ENCODE measurements at places on chromosomes 3 and 15.

- DNase-seq = no peak
Observed at GRCh38 chr15:81113204-81113657, 20.8 kb upstream of the CFAP161 start.

- DNase-seq = no peak
Observed at GRCh38 chr15:73287019-73287418, 81.7 kb downstream of the HCN4 start.

DNA sequence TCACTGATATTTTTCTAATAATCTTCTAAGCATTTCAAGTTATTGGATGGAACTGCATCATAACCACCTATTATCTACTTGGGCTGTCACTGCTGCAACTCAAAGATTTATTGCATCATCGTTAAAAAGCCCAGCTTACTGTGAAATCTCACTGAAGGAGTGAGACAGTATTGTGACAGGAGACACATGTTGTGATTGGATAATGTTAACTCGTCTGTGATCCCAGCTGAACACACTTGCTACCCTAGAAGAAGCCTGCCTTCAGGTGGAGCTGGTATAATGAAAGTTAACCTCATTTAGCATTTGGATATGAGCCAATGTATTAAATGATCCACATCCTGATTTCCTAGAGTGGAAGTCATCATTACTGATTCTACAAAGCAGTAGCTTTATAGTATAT lies 138.1 kb downstream of the MAP2K5 start:
- DNase-seq = no peak

DNA sequence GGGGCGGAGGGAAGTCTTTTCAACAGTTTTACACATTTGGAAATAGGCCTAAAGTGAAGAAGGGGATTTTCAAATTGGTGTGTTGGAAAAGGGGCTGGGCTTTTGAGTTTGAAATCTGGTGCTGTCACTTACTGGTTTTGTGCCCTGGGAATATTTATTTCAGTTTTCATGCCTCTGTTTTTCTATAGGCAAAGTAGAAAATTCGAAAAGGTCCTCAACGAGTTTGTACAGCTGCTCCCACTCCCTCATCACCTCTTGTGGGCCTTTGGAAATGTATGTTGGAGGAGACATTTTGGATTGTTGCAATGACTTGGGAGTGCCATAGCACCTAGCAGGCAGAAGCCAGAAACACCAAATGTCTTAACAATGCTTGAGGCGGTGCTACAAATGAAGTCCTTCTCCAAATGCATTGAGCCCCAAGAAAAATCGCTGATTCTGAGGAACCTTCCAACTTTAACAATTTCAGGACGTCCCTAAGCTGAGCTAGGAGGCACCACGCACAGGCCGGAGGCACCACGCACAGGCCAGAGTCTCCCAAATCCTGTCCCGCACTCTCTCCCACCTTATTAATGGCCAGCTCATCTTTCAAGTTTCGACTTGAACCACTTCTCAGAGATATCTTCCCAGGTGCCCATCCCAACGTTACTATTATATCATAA lies 639 bp upstream of the POLR2M start:
- DNase-seq = no peak

- no peak for DNase-seq
Observed at GRCh38 chr15:46654993-46655392, 1020.2 kb downstream of the SQOR start.

DNA sequence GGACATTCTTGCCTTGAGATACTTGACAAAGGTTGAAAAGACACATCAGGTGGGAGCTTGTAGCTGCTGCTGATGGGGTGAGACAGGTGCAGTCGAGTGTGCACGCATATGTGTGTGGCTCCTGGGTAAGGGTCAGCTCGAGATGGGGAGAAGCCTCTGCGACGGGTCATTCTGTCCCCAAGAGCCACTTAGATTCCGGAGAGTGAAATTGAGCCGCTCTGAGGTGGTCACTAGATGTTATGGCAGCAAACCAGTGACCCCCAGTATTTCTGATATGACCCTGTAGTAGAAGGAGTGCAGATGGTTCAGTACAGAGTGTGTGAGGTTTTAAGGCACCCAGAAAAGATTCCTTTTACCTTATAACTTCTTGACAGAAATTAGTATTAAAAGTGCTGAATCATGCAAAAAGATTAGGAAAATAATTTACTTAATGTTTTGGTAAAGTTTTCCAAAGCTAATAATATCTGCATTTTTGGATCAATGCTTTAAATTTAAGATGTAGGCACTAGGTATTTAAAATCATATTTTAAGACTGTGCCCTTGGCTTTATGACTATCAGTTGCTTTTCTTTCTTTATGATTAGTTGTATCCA lies 241.9 kb upstream of the TOPAZ1 start:
- no peak for DNase-seq

DNA sequence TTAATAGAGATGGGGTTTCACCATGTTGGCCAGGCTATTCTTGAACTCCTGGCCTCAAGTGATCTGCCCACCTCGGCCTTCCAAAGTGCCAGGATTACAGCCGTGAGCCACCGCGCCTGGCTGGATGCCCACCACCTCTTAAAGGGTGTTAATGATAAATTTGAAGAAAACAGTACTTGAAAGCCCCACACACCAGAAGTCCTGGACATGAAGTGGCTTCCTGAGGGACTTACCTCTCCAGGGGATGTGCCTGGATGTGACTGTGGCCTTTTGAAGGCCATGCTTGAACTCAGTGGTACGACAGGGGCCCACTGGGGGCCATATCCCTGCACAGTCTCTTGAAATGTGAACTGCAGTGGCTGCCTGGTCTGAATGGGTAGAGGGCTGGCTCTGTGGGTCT lies 18.2 kb downstream of the IRAK2 start:
- DNase-seq = no peak

GRCh38 chr15:40744815-40745152 lies 10.3 kb downstream of the RMDN3 start:
- no peak for DNase-seq

GRCh38 chr3:126412841-126413692 lies 18.4 kb downstream of the CFAP100 start:
- DNase-seq = no peak

DNA sequence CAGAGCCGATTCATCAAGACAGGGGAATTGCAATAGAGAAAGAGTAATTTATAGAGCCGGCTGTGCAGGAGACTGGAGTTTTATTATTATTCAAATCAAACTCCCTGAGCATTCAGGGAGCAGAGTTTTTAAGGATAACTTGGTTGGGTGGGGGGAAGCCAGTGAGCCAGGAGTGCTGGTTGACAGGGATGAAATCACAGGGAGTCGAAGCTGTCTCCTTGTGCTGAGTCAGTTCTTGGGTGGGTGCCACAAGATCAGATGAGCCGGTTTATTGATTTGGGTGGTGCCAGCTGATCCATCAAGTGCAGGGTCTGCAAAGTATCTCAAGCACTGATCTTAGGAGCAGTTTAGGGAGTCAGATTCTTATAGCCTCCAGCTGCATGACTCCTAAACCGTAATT lies 95.4 kb upstream of the CCDC80 start:
- no peak for DNase-seq

DNA sequence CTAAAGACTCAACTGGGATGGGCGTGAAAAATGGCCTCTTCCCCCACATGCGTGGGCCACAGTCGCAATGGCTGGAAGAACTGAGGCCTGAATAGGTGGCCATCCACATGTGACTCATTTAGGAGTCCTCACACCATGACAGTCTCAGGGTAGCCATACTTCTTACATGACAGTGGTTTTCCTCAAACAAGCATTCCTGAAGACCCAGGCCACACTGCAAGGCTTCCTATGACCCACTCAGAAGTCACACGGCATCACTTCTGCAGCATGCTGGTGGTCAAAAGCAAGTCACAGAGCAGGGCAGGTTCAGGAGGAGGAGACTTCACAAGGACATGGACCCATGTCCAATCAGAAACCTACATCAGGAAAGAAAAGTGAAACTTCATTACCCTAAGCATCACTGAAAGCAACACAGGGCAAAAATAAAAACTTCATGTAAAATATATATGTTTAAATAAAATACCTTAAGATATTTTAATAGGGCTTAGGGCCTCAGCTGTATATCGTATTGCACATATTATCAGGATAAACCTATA lies 257.1 kb downstream of the OPA1 start:
- no peak for DNase-seq

DNA sequence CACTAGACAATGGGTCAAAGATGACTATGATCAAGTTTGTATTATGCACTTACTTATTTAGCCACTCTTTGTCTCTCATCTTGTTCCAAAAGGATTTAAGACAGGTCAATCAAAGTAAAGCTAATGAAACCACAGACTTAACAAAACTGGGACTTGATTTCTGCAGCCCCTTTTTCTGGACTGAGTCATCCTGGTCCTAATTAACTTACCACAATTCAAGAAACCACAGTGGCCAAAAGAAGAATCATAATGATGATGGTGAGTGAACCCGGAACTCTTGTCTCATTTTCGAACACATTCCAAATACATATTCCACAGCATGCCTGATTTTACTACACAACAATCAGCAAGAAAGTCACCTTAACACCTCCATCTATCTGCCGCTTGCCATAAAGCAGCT lies 1333.0 kb downstream of the ROBO1 start:
- DNase-seq = no peak

DNA sequence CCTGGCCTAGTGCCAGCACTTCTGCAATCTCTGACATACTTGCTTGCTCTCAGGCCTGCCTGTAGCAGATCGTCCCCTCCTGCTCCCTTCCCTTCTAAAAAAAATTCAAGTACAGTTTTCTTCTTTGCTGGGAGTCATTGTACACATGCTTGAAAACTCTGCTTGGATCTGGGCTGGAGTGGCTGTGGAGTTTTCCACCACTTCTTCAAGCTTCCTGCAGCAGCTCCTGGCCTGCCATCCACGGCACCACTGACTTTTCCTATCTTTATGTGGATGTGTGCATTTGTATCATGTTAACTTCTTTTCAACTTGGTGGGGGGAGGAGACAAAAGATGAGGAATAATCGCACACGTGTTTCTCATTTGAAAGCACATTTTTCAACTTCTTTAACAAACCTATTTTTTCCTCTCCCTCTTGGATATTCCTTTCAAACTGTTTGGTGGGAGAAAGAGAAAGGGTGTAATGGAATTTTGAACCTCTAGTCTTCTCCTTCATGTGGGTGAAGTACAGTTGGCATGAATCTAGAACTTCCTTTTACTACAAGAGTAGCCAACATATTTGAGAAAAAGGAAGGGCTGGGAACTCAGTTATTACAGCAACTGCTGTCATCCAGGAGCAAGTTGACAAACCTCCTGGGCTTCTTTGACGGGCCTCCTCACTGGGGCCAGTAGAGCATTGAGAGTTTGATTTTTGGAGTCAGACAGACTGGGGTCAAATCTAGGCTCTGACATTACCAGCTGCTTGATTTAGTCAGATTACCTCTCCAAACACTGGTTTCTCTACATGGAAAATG lies 61.2 kb upstream of the LRTM1 start:
- DNase-seq = no peak

GRCh38 chr3:122572940-122573412 lies 4.5 kb upstream of the PARP15 start:
- no peak for DNase-seq

GRCh38 chr3:115110830-115111229 lies 36.3 kb downstream of the ZBTB20 start:
- no peak for DNase-seq

DNA sequence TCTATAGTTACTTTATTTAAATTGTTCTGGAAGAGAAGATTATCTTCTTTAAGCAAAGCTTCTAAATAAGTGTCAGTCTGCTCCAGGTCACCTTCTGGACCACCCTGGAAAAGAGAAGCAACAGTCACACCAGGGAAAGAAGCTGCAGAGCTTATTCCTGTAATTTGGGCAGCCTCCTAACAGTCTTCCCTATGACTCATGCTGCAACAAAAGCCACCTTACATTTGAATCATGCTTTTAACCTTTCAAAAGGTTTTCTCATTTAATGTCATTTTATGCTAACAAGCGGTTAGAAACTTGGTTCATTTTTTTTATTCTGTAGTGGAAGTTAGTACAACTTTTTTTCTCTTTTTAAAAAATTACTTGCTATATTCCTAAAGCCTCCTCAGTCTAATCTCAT lies 5.3 kb upstream of the GUCA1C start:
- DNase-seq = no peak

GRCh38 chr15:45794712-45795439 lies 160.0 kb downstream of the SQOR start:
- DNase-seq = no peak

DNA sequence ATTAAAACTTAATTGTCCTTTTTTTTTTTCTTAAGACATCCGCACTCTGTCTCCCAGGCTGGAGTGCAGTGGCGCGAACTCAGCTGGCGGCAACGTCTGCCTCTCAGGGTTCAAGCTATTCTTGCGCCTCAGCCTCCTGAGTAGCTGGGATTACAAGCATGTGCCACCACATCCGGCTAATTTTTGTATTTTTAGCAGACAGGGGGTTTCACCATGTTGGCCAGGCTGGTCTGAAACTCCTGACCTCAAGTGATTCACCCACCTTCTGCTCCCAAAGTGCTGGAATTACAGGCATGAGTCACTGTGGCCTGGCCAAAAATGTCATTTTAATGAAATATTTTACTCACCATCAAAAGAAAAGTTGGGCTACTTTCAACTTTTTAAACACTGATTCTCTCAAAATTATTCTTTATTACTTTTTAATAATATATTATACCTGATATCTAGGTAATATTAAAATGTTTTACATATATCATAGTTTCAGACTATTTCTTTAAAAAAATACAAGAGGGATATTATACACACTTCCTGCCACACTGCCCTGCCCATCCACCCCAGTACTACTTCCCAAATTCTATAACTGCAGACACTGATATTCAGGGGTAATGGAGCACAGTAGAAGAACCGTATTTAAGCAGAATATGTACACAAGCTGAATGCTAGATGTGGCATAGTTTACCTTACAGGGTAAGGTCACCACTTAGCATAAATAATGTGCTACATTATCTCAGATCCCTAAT lies 723.9 kb upstream of the ZNF385D start:
- DNase-seq = no peak

DNA sequence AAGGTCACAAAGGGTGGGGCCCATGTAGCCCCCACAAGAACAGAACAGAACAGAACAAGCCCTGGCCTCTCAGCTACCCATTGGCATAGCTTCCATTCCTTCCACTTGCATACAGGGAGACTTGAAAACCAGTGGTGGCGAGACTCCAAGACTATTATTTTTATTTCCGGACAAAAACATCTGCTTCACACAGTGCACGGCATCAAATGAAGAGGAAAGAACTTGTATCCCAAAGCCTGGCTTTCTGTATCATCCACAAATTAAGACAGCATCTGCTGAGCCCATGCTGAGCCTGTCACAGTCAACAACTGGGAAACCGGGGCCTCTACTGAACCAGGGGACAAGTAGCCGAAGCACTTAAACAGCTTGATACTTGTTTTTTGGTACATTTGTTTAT lies 56.0 kb downstream of the CLEC3B start:
- no peak for DNase-seq

Data from effector memory CD4-positive, alpha-beta T cell (primary cell).